Cerebellar cortex (tissue), 1 donor: ENCODE measurements at places on chromosomes 1 and 21.

DNA sequence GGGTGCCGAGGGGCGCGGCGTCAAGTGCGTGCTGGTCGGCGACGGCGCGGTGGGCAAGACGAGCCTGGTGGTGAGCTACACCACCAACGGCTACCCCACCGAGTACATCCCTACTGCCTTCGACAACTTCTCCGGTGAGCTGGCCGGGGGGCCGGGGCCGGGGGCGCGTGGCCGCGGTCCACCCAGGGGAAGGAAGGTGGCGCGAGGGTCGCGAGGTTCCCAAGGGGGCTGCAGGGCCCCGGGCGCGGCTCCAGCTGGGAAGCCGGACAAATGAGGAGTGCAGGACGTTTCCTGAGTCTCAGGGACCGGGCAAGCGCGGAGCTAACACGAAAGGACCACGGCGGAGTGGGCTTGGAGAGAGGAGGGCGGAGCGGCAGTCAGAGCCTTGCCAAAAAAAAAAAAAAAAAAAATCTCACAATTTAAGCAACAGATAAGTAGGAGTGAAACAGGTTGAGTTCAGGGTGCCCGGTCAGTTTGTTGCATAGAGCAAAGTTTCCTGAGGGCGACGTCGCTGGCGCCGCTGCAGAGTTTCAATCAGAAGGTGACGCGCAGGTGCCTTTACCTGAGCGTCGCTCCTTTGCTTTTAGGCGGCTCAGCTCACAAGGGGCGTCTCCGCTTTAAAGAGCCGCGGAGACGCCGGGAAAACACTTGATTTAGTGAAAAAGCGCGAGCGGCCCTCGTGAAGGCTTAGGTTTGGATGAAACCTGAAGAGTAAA is 750 bp downstream of the RHOU start:
- DNase-seq: no peak

DNA sequence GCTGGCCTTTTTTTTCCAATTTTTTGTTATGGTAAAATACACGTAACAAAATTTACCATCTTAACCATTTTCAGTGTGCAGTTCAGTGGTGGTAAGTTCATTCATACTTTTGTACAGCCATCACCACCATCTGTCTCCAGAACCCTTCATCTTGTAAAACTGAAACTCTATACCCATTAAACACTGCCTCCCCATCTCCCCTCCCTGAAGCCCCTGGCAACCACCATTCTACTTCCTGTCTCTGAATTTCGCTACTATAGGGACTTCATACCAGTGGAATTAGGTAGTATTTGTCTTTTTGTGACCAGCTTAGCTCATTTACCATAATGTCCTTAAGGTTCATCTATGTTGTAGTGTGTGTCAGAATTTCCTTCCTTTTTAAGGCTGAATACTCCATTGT is 8.7 kb downstream of the PKNOX1 start:
- DNase-seq: no peak

GRCh38 chr1:186772228-186772627 is 56.5 kb upstream of the PLA2G4A start:
- DNase-seq: no peak

- DNase-seq: no peak
Measured at GRCh38 chr1:12053752-12054548, 9.2 kb upstream of the TNFRSF8 start.

DNA sequence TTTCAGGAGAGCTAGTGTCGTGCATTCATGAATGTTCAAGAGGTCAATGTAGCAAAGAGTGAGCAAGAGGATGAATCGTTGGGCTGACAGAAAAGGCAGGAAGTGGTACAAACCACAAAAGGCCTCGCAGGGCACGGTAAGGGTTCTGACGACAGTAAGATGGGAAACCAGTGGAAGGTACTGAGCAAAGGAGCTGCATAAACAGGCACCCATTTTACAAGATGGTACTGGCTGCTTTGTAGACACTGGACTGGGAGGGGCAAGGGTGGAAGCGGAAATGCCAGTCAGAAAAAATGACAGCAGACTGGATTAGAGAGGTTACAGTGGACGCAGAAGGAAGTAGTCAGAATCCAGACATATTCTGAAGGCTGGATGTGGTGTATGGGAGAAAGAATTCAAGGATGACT is 123.5 kb downstream of the PTPN14 start:
- DNase-seq: no peak

DNA sequence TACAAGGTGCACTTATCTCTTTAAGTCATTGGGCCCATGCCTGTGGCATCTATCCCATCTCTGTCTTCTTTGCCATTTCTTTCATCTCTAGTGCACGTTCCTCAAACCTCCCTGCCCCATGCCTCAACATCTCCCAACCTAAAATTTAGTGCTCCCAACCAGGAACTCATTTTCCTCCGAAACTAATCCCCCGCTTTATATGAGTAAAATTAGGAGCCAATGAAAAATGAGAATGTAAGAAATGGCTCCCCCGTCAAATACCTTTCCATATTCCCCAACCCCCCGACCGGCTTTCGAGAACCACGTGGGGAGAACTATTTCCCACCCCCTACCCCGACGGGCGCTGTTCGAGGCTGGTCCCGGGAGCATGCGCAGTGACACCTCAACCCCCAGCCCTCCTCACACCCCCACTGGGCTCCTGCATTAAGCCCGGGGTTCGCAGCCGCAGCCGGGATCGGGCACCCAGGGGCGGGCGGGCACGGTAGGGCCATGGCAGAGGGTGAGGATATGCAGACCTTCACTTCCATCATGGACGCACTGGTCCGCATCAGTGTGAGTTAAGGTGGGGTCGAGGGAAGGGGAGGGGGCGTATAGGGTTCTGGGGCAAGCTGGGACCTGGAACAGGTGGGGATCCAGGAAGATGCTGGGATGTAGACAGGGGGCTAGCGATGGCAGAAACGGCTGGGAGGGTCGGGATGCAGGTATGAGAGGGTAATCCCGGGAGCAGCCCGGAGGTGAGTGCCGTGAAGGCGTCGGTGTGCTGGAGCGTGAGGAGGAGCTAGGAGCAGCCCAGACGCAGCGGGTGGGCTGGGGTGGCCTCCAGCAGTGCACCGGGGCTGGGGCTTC is at the start of gene TRIM46:
TRIM46 (plus strand) TSS at position 372 of the 846 bp plus-strand sequence; CDS start at position 490, 118 bp downstream.
- peak; percentile 67 for DNase-seq

GRCh38 chr1:164557270-164557669 is 1.7 kb upstream of the PBX1 start:
- no peak for DNase-seq

DNA sequence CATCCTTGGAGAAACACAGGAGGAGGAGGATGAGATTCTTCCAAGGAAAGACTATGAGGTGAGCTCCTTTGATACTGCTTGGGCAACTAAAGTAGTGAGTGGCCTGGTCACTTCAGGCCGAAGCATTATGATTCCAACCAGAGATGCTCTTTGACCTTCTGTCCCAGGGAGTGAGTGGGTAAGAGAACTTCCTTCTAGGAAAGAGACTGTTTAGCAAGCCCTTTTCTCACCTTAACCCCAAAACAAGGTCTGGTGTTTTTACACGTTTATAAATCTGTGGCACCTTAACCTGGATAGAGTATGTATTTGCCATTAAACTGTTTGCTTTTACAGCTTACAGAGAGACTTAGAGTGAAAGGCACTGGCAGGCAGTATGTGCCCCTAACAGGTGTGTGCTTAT is 1.1 kb downstream of the CLCN6 start:
- no peak for DNase-seq

GRCh38 chr1:38804062-38804886 is 55.3 kb downstream of the RRAGC start:
- DNase-seq: no peak

DNA sequence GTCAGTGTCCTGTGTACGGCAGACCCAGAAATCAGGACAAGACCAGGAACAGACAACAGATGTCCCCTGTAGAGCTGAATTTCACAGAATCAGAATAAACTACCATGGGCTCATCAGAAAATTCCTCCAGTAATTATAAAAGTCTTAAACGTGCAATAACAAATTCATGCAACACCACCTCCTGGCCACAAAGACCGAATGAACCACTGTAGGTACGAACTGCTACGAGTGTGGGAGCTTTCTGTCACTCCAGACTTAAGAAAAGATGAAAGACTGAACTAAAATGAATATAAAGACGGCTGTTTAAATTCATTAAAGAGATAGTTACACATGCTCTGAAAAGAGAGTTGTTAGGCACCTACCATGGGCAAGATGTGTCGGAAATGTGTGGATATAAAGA is 333.5 kb downstream of the RRAGC start:
- DNase-seq: no peak

DNA sequence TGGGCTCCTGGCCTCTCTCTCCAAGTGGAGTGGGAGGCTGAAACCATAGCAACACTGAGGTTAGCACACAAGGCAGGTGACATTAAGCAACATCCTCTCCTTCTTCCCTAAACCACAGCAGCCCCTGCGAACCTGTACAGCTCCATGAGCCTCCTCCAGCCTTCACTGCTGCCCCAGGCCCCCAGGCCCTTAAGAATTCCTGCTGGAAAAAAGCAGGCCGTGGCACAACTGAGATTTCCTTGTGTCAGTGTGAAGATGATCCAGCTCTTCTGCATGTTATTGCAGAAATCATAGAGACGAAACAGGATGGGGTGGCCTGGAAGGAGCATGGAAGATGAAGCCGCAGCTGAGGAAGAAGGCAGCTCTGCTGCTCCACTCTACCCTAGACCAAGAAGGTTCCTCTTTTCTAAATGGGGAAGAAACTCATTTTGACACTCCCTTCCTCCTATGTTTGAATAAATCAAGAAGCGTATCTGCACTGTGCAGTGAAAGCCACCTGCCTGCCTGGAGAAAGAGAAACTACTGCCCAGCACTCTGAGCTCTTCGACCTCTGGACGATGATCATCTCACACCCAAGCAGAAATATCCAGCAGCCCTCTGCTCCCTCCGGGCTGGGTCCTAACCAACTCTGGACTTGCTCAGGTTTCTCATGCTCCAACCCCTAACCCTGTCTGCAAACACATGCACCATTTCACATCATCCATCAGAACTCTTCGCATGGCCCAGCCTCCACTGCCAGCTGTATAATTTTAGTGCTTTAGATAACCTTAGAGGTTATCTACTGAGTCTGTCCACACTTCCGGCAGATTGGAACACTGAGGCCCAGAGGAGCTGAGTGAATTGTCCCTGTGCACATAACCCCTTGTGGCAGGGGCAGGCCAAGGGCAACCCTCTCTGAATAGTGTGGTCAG is 20.7 kb downstream of the SH3BP5L start:
- no peak for DNase-seq

GRCh38 chr1:26160527-26161414 is 1.9 kb downstream of the FAM110D start:
- DNase-seq: no peak

GRCh38 chr1:107363154-107363553 is 222.3 kb downstream of the NTNG1 start:
- no peak for DNase-seq

GRCh38 chr1:196774603-196775002 is at the start of gene CFHR3:
TSS of gene CFHR3 (plus strand) at chr1:196774840. CDS start at chr1:196774887, 47 bp downstream.
- no peak for DNase-seq

- no peak for DNase-seq
Measured at GRCh38 chr1:40036574-40036973, 4.0 kb upstream of the CAP1 start.

- DNase-seq: no peak
Measured at GRCh38 chr21:39004634-39005501, 178.4 kb downstream of the PSMG1 start.

- no peak for DNase-seq
Measured at GRCh38 chr1:108067884-108068540, 103.0 kb upstream of the VAV3 start.
